Left forelimb (tissue), 1 donor: ENCODE measurements at places on chromosomes 12 and 14.

GRCh38 chr14:35390577-35391387 lies 13.8 kb downstream of the NFKBIA start:
- no peak for DNase-seq

DNA sequence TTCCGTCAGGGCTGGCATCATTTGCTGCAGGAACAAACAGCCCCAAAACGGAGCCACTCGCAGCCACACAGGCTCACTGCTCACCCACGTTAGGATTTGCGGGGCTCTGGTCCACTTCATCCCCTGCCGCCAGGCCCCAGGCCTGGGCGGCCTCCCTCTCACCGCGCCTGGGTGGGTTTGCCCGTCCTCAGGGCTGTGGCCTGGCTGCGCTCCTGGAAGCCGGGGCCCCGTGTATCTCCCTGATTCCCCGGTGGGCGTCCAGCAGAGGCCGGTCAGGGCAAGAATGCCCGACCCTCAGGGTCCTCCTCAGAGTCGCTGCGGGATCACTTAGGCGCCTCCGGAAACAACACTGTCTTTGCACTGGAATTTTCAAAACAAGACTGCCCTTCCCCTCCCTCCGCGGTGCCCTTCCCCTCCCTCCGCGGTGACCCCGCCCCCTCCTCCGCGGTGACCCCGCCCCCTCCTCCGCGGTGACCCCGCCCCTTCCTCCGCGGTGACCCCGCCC lies 15.7 kb upstream of the FBRSL1 start:
- no peak for DNase-seq

DNA sequence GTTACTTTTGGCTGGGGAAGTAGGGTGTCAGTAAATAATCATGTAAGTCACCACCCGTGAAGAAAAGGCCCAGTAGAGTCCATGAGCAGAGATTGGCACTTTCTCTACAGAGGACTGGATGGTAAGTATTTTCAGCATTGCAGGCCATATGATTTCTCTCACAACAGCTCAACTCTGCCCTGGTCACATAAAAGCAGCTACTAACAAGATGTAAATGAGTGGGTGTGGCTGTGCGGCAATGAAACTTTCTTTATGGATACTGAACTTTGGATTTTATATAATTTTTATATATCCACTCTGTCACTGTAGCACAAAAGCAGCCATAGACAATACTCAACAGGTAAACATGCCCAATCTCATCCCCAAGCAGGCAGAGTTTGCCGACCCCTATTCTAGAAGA lies 343.6 kb downstream of the GLT1D1 start:
- DNase-seq = no peak

DNA sequence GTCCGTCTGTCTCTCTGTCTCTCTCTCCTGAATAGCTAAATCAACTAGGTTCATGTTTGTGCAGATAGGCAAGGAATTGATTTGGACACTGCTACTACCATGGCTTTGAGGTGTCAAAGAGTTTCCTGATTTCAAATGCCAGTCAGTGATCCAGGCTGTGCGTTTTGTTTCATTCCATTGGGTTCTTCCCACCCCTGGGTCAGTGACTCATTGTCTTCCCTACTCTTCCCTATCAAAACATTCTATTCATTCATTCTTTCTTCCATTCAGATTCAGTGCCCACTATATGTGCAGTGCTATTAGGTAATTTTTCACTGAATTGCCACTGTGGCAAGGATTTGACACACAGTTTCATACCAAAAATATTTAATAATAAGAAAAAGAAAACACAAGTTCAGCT lies 50.4 kb downstream of the RPH3A start:
- no peak for DNase-seq

DNA sequence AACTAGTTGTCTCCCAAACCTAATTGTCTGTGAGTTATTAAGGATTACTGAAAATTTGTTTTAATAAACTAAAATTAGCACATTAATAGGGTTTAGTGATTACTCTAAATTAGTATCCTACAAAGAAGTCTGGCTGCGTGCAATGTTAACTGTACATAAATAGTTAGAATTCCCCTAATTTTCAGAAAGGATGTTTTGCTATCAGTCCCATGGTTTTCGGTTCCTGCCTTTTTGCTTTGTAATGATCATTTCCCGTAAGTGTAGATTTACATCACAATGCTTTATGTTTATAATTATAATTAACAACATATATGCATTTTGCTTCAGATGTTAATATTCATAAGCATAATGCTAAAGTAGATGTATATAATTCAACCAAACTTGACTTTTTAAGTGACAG lies 19.8 kb upstream of the LYZ start:
- DNase-seq = no peak

- DNase-seq = no peak
Observed at GRCh38 chr14:71947947-71948500, 15.8 kb downstream of the RGS6 start.

DNA sequence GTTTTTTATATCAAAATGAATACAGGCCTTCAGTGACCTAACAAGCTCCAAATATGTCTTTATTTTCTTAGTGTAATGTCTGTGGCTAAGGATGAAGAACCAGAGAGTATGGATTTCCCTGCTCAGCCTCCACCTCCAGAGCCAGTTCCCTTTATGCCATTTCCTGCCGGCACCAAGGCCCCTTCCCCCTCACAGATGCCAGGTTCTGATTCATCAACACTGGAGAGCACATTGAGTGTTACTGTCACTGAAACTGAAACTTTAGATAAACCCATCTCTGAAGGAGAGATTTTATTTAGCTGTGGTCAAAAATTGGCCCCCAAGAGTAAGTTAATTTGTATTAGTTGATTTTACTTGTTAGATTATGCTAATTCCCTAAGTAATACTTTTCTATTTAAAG lies 61.0 kb downstream of the KIAA0586 start:
- DNase-seq = no peak
